ENCODE measurements at places on chromosomes 6 and 20.
A peak's percentile ranks its signal among the peaks of the same experiment; 100 is the strongest.

GRCh38 chr20:15162079-15162647 is 824.8 kb upstream of the FLRT3 start:
- no peak for DNase-seq

- DNase-seq, result peak; percentile 36
Observed at GRCh38 chr20:33862709-33863403, 51.7 kb downstream of the CHMP4B start.

DNA sequence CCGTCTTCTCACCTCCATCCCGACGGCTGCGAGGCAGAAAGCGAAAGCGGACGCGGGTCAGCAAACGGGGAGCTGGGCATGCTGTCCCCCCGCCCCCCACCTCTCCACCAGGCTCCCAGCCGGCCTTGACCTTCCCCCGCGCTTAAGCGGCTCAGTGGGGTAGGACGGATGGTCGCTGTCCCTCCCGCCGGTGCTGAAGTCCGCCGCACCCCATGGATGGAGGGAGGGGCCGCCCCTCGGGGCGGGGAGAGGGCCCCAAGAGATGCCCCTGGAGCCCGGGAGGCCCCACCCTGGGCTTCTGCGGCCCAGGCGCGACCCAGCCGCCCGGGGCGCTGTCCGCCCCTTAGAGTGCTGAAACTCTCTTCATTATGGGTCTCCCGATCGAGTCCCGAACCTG is at the start of gene KCNB1:
TSS of gene KCNB1 (minus strand) at position 48 of the 397 bp plus-strand sequence. CDS start 188 bp downstream, outside the sequence.
- DNase-seq, result no peak

DNA sequence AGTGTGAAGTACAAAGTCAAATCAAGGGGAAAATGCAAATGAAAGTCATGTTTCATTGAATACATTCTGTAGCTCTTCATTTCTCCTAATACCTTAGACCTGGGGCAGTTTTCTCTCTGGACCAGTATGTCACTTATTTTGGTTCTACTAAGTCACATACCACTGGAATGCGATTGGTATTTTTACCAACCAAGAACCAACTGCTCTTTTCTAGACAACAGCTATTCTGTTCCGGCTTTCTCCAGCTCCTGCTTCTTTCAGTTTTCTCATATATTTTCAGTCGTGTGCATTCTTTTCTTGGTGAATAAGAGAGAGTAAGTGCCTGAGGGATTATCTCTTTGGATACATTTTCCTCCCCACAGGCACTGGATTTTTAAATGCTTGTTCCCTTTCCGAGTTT is 39.2 kb upstream of the SPACA1 start:
- peak; percentile 68 for DNase-seq

- no peak for DNase-seq
Observed at GRCh38 chr6:150380256-150380655, 11.4 kb downstream of the IYD start.

GRCh38 chr6:160978141-160978901 is 13.2 kb upstream of the MAP3K4 start:
- no peak for DNase-seq

GRCh38 chr6:143022587-143022986 is 38.1 kb upstream of the AIG1 start:
- DNase-seq, result no peak

DNA sequence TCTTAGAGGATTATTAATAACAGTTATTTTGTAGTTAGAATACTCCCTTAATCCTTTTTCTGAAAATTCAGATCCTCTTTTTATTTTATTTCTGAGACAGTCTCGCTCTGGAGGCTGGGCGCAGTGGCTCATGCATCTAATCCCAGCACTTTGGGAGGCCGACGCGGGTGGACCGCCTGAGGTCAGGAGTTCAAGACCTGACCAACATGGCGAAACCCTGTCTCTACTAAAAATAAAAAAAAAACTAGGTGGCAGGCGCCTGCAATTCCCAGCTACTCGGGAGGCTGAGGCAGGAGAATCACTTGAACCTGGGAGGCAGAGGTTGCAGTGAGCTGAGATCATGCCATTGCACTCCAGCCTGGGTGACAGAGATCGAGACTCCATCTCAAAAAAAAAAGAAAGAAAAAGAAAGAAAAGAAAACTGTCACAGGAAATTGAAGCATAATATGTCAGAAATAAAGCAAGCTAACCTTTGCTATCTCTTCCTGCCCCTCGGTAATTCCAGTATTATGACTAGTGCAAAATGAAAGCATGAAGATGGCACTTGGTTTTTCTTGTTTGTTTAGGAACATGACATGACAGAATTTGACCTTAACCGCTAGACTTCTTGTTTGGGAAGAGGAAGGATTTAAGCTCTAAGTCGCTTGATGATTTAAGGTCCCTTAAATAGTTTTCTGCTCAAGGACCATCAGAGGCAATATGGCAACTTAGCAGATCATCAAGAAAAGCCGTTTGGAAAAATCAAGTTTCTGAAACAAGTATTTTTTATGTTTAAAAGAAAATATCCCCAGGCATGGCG is 1.8 kb upstream of the RBM39 start:
- no peak for DNase-seq

GRCh38 chr6:133404151-133404550 is 163.0 kb downstream of the EYA4 start:
- DNase-seq, result no peak

- no peak for DNase-seq
Observed at GRCh38 chr20:33318096-33318429, 35.0 kb downstream of the BPIFB1 start.

DNA sequence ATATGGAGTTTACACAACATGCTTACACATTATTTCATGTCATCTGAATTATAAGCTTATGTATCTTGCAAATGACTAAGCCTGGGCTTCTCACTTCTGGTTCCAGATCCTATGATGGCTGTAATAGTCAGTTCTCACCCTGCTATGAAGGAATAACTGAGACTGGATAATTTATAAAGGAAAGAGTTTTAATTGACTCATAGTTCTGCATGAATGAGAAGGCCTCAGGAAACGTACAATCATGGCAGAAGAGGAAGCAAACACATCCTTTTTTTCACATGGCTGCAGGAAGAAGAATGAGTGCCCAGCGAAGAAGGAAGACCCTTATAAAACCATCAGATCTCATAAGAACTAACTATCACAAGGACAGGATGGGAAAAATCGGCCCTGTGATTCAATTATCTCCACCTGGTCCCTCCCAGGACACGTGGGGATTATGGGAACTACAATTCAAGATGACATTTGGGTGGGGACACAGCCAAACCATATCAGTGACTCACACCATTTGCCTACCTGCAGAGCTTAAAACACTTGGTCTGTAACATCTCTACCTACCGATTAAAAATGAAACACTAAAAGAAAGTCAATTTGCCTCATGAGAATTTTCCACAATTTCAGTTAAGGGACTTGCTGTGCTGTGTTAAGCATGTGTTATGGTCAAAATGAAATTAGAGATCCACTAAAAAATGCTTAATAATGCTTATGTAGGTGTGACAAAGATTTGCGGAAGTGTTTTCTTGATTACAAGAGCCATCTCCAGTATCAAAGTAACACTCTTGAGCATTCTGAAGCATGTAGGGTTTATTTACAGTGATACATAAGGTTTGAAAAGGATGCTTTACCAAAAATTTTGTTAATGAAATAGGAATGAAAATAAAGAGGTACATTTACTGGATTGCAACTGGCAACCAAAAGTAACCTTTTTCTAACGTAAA is 2.2 kb upstream of the RWDD1 start:
- no peak for DNase-seq

- DNase-seq, result no peak
Observed at GRCh38 chr6:90644492-90644891, 57.6 kb upstream of the MAP3K7 start.

DNA sequence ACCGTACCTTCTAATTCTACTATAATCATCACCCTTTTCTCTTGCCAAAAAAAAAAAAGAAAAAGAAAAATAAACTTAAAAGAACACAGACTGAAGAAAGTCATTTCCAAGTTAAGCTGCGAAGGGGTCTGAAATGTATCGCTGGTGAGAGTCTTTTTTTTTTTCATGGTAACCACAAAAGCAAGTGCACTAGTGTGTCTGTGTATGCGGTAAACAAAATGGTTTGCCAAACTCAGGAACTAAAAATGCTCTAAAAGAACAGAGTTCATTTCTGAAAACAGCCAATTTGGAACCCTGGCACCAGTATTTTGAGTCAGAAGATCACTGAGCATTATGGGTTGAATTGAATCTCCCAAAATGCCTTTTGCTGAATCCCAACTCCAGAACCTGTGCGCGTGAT is 46.6 kb downstream of the CDH4 start:
- DNase-seq, result no peak

Measured in RCC 7860 (cell line).